HT1080 (cell line): ENCODE measurements at places on chromosomes 4 and X.
A peak's percentile ranks its signal among the peaks of the same experiment; 100 is the strongest.

DNA sequence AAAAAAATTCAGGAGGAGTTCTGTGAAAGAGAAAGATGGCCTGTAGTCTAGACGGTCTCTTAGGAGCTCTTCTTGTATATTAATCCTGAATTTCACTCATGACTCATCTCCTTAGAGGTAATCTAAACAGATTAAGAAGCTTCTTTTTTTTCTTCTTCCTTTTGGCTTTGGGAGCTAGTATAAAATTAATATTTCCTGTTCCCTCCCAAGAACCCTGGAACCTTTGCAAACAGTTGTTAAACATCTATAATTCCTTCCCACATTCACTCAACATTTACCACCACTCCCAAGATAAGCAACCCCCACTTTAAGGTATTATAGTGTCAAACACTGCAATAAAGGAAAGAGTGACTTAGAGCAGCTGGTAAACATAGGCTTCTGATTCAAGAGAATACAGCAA lies 146.4 kb upstream of the EDNRA start:
- DNase-seq = peak; percentile 73

DNA sequence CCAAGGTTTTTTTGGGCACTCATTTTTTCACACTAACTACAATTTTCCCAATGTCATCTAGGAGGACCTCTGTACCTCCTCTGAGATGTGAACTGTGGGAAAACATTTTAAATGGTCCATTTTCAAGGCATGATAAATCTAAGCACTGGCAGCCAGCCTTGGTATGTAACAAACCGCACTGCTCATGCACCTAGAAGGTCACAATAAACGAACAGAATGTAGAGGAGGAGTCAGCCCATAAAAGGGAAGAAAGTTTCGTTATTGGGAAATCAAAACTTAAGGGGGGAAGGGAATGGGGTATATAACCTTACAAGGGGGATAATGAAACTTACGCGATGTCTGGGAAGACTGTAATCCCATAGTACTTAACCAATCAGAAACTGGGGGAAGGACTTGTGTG lies 16.4 kb downstream of the COX18 start:
- no peak for DNase-seq

DNA sequence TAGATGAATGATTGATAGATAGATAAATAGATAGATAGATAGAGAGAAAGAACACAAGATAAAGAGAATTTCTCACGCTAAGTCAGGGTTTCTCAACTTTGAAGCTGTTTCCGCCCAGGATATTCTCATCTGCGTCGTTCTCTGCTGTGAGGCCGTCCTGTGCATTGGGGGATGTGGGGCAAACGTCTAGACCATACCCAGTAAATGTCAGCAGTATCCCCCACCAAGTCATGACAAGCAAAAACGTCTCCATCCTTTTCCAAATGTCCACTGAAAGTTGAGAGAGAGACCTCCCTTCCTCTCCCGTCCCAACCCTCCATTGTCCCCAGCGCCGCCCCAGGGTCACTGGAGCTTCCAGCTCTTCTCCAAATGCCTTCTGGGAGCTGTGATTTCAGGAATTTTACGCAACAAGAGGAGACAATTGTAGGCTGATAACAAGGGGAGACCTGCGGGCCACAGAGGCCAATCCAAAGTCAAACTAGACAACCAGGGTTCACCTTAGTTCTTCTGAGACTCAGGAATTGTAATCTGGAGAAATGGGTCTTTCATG lies 8.9 kb upstream of the CRLF2 start:
- no peak for DNase-seq

GRCh38 chr4:86946868-86947500 lies 12.2 kb downstream of the AFF1 start:
- DNase-seq = no peak

DNA sequence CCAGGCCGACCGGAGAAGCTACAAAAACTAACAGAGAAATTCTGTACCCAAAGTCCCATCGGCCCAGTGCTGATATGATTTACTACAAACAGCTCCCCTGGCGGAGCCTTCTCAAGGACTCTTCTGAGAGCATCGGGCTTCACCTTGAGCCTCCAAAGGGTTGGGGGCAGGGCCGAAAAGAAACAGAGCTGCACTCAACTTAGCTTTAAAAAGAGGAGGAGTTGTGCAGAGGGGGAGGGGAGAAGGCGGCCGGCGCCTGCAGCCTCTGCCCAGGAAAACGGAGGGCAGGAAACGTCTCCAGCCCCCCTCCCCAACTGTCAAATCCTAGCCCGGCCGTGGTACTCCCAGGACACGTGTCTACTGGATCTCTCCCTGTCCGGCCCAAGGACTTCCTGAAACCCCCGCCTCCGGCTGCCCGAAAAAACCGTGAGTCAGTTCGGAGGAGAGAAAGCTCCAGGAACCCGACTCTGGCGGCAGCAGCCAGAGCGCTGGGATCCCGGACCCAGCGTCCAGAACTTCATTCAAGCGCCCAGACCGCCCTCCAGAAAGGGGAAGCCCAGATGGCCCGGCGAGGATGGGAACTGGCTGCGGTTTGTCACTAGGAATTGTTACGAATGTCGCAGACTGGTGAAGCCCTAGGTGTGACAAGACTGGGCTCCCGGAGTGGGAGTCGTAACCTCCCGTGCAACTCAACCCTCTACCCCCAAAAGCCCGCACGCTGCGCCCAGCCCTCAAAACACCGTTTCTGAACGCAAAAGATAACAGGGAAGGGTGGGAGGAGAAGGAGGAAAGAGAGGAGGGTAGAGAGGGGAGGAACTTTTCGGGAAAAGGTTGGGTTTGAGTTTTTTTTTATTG lies 973 bp downstream of the ADAMTS3 start:
- DNase-seq = peak; percentile 98

DNA sequence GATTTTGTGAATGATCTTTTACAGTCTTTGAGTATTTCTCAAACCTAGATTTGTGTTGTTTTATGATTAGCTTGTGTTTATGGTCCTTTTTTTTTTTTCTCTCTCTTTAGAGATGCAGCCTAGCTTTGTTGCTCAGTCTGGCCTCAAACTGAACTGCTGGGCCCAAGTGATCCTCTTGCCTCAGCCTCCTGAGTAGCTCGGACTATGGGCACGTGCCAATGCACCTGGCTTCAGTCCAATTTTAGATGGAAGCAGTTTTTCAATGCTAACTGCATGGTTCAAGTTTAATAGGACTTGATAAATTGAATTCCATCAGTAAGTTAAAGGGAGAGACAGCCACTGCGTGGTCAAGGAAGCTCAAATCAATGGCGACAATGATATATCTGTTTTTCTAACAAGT lies 3.8 kb upstream of the FGG start:
- DNase-seq = no peak

DNA sequence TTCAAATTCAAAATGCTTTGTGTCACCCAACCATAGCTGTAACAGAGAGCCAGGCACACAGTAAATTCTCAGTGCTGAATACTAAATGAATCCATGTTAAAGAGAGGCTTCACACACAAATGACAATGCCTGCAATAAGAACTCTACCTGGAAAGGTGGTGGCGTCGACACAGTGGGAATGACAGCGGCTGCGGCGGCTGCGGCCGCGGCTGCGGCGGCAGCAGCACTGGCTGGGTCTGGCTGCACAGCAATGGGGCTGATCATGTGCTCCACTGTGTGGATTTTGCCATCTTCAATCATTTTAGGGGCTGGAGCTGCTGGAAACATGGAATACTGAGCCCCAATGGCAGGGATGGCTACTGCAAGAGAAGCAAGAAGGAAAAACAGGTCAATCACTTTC lies 97.4 kb downstream of the CHRNA9 start:
- no peak for DNase-seq

DNA sequence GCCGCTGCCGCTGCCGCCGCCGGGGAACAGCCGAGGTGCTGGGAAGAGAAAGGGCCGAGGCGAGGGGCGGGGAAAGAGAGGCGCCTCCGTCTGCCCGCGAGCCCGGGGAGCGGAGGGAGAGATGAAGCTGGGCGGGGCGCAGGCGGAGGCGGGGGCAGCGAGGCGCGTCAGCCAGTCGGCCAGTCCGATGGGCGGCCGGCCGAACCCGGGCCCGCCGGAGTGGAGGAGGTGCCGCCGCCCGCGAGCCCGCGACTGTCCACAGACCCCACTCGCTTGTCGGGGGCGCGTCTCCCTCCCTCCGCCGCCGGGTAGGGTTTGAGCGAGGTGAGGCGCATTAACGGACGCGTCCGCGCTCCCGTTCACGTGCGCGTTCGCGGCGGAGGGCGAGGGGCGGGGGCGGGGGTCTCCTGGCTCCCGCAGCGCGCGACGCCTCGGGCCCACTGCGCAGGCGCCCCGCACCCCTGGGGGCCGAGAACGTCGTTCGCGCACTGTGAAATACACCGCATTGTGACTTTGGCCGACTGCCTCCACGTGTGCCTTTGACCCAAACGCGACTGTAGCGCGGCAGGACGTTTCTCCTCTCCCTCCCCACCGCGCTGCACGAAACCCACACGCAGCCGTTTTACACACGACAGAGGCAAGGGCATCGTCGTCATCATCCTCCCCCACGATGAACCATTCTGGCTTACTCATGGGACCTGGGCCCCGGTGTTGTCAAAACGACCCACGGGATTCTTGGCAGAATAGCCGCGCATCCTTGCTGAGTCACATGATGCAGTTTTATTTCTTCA lies at the start of gene NUDT11:
Gene NUDT11, minus strand, starts transcription at position 92 of the 791 bp plus-strand sequence. CDS start 148 bp downstream, outside the sequence.
- peak; percentile 62 for DNase-seq

DNA sequence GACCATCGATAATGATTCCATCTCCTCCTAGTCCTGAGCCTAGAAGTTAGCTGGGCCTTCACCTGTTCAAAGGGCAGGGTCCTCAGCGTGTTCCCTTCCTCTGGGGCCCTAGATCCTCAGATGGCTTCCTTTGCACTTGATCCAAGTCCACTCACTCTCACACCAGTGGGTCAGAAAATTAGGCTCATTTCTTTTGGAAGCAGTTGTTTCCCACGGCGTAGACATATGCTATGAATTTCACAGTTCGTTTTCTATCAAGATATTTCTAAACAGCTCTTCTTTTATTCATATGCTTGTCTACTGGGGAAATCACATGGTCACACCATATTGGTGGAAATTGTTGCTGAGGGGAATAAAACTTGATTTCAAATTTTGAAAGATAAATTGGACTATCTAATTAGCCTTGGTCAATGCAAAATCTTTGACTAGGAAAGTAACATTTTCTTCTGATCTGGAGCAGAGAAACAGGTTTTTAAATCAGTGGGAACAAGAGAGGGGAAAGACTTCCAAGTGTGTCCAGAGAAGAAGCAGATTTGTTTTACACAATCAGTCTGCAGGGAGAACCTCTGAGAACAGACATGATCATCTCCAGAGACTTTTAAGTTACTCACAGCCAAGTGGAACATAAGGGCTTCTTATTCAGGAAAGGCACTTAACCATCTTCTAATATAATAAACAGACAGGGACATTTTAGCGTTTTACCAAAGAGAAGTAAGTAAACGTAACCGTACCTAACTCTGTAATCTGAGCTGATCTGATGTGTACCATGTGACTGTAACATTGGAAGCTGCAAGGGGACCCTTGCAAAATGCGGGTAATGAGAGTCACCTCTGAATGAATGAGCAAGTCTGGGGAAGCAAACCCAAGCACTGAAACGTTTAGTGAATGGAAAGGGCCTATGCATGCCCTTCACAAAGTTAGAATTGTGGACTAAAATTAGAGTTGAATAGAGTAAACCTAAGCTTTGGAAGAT lies 455.7 kb upstream of the FAT1 start:
- no peak for DNase-seq

GRCh38 chrX:50407976-50408375 lies 62.6 kb downstream of the DGKK start:
- no peak for DNase-seq

- no peak for DNase-seq
These were observed 131.9 kb upstream of the USP9X start for GRCh38 chrX:40953369-40953768.

GRCh38 chr4:167041524-167041923 lies 192.8 kb downstream of the SPOCK3 start:
- no peak for DNase-seq

GRCh38 chrX:7067256-7067655 lies 80.3 kb upstream of the STS start:
- no peak for DNase-seq

DNA sequence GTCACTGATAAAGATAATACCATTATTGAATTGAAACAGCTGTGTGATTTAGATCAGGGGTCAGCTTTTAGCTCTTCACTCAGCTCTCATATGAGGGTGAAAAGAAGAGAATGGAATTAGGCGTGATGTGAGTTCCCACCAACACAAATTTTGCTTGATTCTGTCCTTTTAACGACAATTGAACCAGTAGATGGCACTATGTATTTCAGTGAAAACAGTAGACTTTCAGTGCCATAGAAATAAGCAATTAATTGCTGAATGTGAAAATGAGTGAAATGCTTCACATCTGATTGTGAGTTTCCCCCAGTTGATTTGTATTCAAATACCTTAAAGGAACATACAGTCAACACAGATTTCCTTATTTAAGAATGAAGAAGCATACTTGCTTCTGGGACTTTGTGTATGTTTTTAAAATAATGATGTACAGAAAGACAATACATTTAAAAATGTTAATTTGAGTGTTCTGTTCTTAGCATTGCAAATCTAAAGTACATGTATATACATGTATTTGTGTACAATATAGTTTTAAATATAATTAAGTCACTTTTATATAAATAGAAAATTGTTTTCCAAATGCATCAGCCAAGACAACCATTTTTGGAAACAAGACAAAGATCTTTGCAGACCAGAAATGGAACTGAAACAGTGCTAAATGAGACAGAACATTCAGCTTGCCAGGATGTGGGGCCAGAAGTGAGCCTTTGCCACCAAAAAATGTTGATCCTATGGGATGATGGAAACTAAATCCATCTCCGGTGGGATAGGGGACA lies 178.8 kb downstream of the SNCA start:
- DNase-seq = peak; percentile 47

DNA sequence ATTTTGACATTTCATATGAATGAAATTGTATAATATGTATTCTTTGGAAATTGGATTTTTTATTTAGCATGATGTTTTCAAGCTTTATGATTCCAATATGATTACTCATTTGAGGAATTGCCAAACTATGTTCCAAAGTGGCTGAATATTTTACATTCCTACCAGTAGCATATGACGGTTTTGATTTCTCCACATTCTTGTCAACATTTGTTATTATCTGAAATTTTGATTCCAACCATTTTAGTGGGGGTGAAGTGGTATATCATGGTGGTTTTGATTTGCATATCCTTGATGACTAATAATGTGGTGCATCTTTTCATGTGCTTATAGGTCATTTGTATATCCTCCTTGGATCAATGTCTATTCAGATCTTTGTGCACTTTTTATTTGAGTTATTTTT lies 2.6 kb upstream of the BEX1 start:
- DNase-seq = peak; percentile 4

DNA sequence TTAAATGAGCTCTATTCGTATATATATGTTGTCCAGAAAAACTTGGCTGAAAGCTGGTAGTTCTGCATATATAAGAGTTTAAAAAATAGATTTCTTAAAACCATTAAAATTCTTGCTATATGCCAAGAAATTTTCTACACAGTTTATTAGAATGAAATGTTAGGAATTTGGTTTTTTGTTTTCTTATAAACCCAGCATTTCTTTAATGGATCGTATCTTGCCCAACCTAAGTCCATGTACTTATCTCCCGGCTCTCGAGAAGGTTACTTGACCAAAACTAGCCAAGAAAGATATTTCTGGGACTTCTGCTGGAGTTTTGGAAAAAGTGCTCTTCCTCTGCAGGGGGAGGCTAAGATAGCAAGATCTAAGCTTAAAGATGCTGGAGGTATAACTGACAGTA lies 4.7 kb upstream of the ASB5 start:
- DNase-seq = no peak

GRCh38 chrX:22110729-22111494 lies 78.8 kb downstream of the PHEX start:
- no peak for DNase-seq
